ENCODE measurements at places on chromosomes 7 and 10.

DNA sequence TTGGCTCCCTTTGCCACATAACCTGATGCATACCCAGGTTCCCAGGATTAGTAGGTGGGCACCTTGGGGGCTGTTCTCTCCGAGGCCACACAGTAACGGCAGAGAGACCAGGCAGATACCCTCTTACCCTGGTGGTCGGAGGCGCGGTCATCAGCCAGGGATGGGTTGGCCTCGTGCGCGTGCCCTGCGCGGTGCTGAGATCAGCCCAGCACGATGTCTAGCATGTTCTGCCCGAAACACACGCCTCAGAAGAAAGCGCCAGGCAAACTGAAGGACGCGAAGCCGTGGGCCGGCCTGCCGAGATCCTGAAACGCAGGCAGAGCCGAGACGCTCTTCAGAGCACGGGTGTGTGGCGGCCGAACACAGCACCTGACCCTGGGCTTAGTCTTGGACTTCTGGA is 34.7 kb upstream of the CFAP46 start:
- no peak for DNase-seq

- DNase-seq, result no peak
Observed at GRCh38 chr7:93245525-93246432, 13.6 kb downstream of the VPS50 start.

GRCh38 chr10:132946-133898 is 2.0 kb upstream of the ZMYND11 start:
- DNase-seq, result no peak

DNA sequence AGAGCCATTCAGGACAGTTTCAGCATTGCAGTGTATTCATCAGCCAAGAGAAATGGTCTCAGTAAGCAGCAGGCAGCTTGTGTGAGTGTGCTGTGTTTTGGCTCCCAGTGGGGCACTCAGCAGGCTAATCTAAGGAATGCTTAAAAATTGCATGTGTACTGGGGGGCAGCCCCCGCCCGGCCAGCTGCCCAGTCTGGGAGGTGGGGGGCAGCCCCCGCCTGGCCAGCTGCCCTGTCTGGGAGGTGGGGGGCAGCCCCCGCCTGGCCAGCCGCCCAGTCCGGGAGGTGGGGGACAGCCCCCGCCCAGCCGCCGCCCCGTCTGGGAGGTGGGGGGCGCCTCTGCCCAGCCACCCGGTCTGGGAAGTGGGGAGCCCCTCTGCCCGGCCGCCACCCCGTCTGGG is 116.2 kb downstream of the GRID1 start:
- DNase-seq, result no peak

- DNase-seq, result no peak
Observed at GRCh38 chr10:60757420-60757895, 20.8 kb upstream of the CDK1 start.

GRCh38 chr7:114922652-114923402 is 933 bp downstream of the MDFIC start:
- DNase-seq, result no peak

DNA sequence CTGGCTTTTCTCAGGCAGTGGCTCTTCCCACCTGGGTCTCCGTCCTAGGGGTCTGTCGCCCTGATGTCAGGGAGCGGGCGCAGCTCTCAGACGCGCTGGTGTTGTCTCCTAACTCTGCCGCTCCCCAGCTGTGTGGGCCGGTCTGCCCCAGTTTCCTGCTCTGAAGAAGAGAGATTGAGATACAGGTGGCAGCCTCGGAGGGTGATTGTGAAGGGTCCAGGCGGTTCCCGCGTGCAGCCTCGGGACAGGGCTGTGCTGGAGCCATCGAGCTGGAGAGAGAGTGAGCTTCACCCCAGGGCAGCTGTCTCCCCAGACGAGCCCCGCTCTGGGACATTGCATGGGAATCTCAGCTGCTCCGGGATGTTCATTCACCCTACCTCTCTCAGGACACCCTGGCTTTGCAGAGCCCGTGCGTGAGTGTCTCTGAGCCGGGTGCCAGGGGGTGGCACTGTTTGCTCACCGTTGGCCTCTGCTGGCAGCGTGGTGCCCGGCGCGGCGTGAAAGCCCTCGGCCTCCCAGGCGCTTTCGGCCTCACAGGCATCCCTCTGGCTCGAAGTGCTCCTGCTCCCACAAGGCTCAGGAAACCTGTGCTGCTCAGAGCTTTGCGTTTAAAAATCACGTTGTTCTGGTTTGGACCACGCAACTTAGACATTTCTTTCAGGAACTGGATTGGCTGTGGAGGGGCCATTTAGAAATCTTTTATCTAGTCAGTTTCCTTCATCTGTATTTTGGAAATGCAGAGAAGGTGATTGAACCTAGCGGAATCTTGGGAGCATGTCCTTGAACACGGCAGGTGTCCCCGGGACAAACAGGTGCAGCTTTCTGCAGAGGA is 33.8 kb upstream of the ZFAND2A start:
- no peak for DNase-seq

DNA sequence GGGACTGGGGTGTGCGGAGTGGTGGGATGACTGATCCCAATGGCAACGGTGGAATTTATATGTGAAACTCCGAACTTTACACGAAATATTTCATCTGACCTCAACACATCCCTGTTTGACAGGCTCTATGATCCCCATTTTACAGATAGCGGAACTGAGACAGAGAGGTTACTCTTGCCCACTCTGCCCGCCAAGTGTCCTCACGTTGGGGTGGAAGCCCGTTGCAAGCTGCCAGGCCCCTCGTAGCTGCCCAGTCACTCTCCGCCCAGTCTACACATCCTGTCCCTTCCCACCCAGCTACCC is 397 bp upstream of the NFE2L3 start:
- DNase-seq, result no peak

DNA sequence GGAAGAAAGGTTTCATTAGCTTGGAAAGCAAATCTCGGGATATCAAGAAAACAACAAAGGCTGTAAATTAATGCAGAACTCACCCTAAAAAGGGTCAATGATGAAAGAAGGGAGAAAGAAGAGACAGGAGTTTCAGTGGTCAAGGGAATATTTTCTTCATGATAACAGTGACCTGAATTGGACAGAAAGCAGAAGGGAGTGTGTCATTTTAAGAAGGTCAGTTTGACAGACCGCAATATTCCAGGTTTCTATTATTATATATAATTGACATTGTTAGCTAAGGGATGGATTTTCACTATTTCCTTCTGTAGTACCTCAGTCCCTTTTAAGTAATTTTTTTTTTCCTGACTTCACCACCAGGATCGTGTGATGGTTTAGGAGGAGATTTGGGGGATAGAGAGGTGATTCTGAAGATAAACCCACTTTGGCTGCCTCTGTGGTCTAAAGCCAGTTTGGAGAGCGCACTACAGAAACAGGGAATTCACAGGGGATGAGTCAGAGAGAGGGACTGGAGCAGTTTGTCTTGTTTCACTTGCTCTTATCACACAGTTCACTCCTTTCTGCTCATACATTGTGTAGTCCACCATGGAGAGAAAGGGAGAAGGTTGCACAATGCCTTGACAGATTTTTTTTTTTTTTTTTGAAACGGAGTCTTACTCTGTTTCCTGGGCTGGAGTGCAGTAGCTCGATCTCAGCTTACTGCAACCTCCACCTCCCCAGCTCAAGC is 417.9 kb downstream of the AUTS2 start:
- no peak for DNase-seq

DNA sequence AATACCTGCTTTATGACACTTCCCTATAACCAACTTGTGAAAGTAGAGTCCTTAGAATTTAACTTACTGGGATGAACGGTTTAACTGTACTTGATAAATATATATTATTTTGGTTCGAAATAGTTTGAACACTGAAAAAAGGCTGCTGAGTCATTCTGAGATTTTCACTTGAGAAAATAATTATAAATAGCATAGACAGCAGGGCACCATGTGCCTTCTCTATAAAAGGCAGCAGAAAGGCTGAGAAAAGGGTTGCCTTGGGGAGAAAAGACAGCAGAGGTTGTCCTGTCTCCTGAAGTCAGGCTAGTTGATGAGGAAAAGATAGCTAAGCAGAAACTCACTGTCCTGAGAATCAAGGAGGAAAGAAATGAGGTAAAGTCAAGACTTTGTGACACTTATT is 92.4 kb downstream of the CTTNBP2 start:
- DNase-seq, result no peak

DNA sequence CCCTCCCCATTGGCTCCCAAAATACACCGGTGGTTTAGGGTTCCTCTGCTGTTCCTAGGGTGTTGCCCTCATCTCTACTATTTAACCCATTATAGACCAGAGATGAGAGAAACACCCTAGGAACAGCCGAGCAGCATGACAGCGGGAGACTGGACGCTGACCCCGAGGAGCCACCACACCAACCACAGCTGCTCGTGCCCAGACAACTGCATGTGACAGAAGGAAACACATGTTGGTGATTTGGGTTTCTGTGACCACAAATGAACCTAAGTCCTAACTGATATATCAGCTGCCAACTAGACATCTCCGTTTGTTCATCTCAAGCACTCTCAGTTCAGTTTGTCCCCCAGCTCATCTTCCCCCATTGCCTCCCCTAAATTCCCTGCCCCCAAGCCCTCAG is 13.4 kb downstream of the CFAP43 start:
- DNase-seq, result no peak

DNA sequence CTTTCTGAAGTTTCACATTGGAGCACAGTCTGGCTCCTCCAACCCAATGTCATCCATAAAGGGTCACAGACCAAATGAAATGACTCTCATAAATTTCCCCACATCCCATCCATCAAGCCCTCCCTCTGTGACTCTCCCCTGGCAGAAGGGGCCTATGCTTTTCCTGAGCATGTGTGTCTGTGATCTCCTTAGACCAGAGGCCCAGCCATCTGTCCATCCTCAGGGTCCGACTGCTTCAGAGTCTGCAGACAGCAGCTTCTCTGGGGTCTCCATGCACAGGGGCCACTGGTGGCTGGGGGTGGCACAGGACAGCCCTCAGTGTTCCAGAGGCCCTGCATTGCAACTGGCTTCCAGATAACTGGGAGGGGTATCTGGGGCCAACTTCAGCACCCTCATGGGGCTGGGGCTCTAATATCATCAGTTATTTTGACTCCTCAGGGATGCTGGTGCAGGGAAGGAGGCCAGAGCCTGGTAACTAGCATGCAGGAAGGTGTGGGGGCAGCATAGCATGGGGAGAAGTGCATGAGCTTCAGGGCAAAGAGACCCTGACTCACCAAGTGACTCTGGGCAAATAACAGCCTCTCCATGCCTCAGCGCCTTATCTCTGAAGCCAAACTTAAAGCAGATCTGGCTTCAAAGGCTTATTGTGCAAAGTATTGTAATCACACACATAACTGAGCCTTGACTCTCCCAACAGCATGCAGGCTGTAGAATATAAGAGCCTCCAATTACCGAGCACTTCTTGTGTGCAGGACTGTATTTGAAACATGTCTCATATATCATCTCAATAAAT is 266.9 kb downstream of the GRID1 start:
- DNase-seq, result no peak

GRCh38 chr7:150375662-150376521 is 3.2 kb upstream of the ZNF775 start:
- DNase-seq, result no peak

DNA sequence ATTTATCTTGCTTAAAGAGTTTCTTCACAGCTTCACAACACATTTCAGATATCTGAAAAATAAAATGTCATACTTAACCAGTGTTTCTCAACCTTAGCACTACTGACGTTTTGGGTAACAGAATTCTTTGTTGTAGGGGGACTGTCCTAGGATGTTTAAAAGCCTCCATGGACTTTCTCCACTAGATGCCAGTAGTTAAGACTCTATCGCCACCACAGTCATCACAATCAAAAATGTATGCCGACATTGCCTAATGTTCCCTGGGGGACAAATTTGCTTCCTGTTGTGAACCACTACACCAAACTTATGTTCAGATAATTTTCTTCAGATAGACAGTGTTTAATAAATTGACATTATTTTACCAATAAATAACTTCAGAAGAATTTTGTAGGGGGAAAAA is 13.4 kb downstream of the NOC3L start:
- DNase-seq, result no peak

DNA sequence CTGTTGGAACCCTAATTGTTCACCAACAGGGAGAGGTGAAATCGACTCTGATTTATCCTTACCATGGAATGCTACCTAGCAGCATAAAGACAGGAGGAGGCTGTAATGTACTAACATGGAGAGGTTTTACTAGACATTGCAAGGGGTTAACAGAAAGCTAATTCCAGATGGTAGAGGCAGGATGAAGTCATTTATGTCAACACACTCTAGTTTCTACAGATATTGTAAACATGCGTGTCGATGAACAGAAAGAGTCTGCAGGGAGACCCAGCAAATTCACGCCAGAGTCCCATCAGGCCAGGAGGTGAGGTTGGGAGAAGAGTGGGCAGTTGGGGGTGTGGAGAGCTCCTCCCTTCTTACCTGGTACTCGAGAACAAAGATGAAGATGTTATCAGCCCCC is 7.0 kb downstream of the NPC1L1 start:
- no peak for DNase-seq

DNA sequence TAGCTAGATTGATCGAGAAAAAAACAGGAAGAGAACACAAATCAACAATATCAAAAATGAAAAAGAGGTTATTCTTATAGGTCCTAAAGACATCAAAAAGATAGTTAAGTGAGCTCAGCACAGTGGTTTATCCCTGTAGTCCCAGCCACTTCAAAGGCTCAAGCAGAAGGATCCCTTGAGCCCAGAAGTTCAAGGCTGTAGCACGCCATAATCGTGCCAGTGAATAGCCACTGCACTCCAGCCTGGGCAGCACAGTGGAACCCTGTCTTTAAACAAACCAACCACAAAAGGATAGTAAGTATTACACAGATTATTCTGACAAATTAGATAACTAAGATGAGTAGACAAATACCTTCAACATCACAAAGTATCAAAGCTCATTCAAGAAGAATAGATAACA is 83.2 kb downstream of the HBP1 start:
- no peak for DNase-seq

GRCh38 chr7:19958309-19958896 is 185.0 kb upstream of the TMEM196 start:
- no peak for DNase-seq

DNA sequence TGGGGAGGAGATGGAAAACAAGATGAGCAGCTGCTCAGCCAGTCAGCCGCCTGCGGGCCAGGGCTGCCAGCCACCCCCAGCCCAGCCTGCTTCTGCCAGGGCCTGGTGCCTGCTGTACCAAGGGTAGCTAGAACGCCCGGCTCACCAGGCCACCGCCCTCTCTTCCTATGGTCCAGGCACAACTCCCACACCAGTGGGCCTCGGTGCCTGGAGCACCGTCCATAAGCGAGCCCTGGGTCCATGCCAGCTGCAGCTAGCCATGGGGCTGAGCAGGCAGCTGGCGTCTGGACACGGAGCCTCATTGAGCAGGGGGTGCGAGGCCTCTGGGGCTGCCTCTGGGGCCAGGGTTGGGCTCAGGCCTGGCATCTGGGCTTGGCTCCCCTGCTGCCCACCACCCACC is 8.5 kb upstream of the RABGEF1 start:
- DNase-seq, result no peak

DNA sequence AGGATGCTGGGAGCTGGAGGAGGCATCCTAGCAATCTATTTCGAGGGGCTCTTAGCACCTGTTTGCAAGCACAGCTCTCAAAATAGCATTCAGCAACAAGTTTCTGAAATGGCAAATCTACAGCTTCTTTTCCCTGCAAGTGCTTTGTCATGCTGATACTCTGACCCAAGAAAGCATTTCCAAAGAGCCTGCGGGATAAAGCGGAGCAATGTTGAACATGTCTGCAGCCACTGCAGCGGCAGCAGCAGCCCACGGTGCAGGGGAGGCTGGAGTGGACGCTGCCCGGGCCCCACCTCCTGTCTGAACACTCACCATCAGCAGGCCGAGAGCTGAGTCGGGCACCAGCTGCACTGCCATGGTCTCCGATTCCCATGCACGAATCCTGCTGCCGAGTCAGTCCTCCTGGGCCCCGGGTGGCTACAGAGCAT is 964 bp downstream of the FRMD4A start:
- no peak for DNase-seq

Measured in activated CD8-positive, alpha-beta memory T cell treated with anti-CD3 and anti-CD28 coated beads for 1 hour (primary cell).